NCI-H1417 treated with DMSO at 0.1 percent for 48 hours (cell line): ENCODE measurements at places on chromosomes 6 and 20.

GRCh38 chr6:138442663-138443062 is 38.6 kb downstream of the HEBP2 start:
- no peak for DNase-seq

GRCh38 chr20:45611054-45611453 is 18.5 kb upstream of the WFDC10A start:
- DNase-seq, result no peak

GRCh38 chr20:8547035-8547650 is 415.1 kb downstream of the PLCB1 start:
- no peak for DNase-seq

GRCh38 chr6:118197539-118197938 is 290.5 kb downstream of the SLC35F1 start:
- no peak for DNase-seq

- DNase-seq, result peak; percentile 46
These were observed 3.8 kb downstream of the EYA2 start for GRCh38 chr20:46898423-46898822.
